Retina (tissue), 1 donor: ENCODE measurements at places on chromosomes 11 and 22.

- no peak for DNase-seq
These were observed 328.8 kb upstream of the PITPNB start for GRCh38 chr22:28247667-28248363.

- DNase-seq: no peak
These were observed 22.1 kb downstream of the GNB1L start for GRCh38 chr22:19832476-19833108.

- DNase-seq: peak; percentile 75
These were observed 31.4 kb downstream of the CREB3L1 start for GRCh38 chr11:46308631-46309419.

DNA sequence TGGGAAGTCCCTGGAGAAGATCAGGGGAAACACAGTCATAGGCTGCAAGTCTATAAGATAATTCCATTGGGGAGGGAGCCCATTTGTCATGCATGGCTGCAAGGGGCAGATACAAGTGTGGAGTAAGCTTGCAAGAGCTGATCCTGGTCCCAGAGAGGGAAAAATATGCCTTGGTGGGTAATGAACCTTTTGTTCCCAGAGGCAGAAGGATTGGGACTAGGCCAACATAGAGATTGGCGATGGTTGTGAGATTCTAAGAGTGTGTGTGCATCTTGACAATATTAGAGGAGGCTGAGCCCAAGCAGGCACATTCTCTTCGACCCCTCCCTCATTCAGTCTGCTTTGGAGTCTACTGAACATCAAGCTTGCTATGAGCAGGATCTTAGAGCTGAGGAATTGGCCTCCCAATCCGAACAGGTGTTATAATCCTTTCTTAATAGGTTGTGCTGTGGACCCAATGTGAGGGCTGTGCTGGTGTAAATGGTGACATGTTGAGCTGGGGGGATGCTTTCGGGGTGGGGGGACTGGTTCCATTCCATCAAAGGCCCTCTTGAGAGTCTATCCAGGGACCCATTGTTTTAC, 18.4 kb downstream of the MIAT start:
- DNase-seq: peak; percentile 56

DNA sequence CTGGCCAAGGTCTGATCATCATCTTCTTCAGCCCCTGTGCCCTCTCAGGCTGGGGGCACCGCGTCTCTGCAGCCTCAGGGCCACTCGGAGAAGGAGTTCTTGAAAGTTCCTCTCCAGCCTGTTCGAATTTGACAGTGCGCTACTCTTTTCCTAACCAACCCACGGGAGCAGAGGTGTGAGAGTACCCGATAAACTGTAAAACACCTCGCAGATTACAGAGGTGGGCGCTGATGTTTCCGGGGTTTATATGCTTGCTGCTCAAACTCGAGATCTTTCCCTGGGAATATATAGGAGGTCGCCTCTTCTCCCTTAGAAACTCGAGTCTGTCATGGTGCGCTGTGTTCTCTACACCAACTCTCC, 515 bp downstream of the CTR9 start:
- DNase-seq: no peak

DNA sequence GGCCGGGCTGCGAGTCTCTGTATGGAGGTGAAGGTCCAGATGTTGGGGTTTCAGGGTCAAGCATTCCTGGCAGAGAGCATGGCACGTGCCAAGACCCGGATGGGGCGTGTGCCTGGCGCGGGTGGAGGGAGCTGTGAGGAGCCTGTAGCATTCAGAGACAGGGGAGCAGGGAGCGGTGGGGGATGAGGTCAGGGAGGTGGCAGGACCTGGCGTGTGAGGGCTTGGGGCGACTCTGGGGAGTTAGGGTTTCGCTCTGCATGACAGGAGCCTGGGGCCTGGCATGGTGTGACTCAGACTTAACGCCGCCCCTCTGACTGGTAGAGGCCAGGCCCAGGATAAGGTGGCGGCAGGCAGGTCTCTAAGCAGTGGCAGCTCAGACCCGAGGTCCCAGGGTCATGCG, 103.0 kb downstream of the KCNQ1 start:
- DNase-seq: no peak

DNA sequence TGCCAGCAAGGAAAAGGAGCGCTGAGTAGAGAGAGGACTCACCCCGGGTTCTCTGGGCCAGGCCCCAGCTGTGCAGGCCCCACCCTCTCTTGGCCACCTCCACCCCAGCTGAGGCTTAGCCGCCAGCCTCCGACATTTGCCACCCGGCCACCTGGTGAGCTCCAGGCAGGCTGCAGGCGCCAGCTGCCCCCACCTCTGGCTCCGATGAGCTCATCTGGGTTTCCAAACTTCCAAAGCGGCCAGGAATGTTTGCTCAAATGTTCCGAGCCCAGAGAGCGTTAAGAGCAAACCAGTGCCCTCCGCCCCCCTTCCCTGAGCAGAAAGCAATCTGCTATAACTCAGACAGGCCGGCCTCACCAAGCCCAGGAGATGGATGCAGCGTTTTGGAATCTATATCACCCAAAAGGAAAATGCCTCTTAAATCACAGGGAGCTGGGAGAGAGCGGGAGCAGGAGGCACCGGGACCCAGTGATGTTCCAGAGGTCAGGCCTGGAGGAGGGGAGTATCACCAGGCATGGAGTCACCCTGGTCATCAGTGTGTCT, 9.1 kb upstream of the MN1 start:
- DNase-seq: no peak

DNA sequence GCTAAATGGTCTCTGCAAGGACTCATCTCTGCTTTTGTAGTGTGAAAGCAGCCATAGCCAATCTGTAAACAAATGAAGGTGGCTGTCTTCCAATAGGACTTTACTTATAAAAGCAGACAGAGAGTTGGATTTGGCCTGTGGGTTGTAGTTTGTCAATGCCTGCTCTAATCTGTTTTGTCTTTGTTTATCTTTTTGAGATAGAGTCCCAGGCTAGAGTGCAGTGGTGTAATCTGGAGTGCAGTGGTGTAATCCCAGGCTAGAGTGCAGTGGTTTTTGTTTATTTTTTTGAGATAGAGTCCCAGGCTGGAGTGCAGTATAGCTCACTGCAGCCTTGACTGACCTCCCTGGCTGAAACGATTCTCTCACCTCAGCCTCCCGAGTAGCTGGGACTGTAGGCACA, 8.6 kb downstream of the PPP6R3 start:
- no peak for DNase-seq
